Cardiac ventricle fibroblast (primary cell): ENCODE measurements at places on chromosomes 2 and 18. TPM values are rescaled to one million over a fixed set of nuclear protein-coding genes. Genes with fewer than 3 reads are reported as not detected.

Gene LYG2
- total RNA-seq = not detected in 2 replicates

Gene GPR155
- 1.5 and 2.5 TPM in 2 replicates for total RNA-seq

Gene TMEM17
- total RNA-seq = 0.69 and 1.4 TPM in 2 replicates

Gene LOXHD1
- 0.05 TPM in 1 of 2 replicates, not detected in the other for total RNA-seq

Gene GALNT5
- 10.0 and 11.3 TPM in 2 replicates for total RNA-seq

Gene CXCR1
- not detected in 2 replicates for total RNA-seq

Gene TEKT4
- total RNA-seq = not detected in 2 replicates

Gene ZNF513
- 3.0 and 5.4 TPM in 2 replicates for total RNA-seq

Gene GNLY
- total RNA-seq = not detected in 2 replicates

Gene C1QL2
- total RNA-seq = not detected in 2 replicates

Gene POMC
- total RNA-seq = 2.1 and 5.2 TPM in 2 replicates

Gene NDUFS1
- 66.3 and 74.5 TPM in 2 replicates for total RNA-seq

Gene RTN4
- total RNA-seq = 169 and 203 TPM in 2 replicates

Gene LAMA1
- total RNA-seq = 16.5 and 21.8 TPM in 2 replicates

Gene SLC14A1
- total RNA-seq = 1.0 and 4.1 TPM in 2 replicates

Gene KCNK3
- 1.1 and 1.2 TPM in 2 replicates for total RNA-seq

Gene LANCL1
- total RNA-seq = 20.7 and 28.6 TPM in 2 replicates

Gene CDK15
- total RNA-seq = 0.39 and 1.2 TPM in 2 replicates

Gene NFE2L2
- total RNA-seq = 232 and 237 TPM in 2 replicates

Gene EFEMP1
- total RNA-seq = 6,372 and 7,140 TPM in 2 replicates

Gene IL36B
- not detected in 2 replicates for total RNA-seq

Gene DQX1
- not detected in 2 replicates for total RNA-seq

Gene GAREM1
- total RNA-seq = 15.7 and 21.8 TPM in 2 replicates

Gene CCDC141
- not detected in 2 replicates for total RNA-seq

Gene LYPD6B
- total RNA-seq = not detected in 2 replicates

Gene DYSF
- 7.0 and 7.6 TPM in 2 replicates for total RNA-seq

Gene CCDC85A
- 0.06 and 0.34 TPM in 2 replicates for total RNA-seq

Gene EMILIN2
- total RNA-seq = 16.3 and 20.6 TPM in 2 replicates

Gene SPDYA
- 0.10 and 0.62 TPM in 2 replicates for total RNA-seq

Gene SNTG2
- 0.78 TPM in 1 of 2 replicates, not detected in the other for total RNA-seq

Gene CTIF
- total RNA-seq = 25.0 and 27.0 TPM in 2 replicates

Gene ABCB11
- total RNA-seq = 0.37 and 0.39 TPM in 2 replicates

Gene ALK
- total RNA-seq = not detected in 2 replicates
